Cerebellum (tissue), 4 donors: ENCODE measurements at places on chromosomes 16 and 17.

- DNase-seq: no peak
These were observed 623 bp downstream of the MBTPS1 start for GRCh38 chr16:84115919-84116719.

DNA sequence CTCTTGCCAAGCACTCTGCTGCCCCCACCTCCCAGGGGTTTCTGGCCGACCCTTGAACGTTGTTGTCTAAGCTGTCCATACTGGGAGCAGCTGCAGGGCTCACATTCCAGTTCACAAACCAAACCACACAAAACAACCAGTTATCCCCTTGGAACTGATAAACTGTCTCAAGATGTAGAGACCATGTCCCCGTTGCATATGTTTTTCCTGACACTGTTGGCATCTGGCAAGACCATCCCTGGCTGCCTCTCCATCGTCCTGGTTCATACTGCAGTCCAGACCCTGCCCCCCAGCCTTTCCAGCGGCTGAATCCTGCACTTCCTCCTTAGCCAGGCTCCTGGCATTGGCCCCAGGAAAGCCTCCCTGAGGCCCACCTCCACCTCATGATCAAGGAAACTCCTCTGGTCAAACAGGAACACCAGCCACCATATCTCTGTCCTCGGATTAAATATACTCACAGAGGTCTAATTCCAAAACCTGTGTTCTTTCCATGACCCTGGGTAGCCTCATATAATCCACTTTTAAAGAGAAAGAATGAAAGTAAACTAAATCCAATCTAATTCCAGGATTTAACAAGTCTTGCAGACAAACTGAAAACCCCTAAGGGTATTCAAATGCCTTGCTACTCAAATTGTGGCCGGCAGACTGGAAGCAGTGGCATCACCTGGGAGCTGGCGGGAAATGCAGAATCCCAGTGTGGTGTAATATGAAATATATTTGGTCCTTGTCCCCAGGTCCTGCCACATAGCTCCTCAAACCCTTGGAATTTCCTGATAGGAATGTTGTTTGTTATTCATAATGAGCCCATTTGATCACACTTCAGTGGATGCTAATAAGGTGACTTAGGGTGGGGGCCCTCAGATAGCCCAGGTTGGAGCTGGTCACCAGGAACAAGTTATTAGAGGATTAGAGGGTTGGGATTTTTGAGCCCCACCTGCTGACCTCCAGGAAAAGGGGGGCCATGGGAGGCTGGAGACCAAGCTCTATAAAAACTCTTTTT lies 14.2 kb downstream of the GAS7 start:
- DNase-seq: no peak

DNA sequence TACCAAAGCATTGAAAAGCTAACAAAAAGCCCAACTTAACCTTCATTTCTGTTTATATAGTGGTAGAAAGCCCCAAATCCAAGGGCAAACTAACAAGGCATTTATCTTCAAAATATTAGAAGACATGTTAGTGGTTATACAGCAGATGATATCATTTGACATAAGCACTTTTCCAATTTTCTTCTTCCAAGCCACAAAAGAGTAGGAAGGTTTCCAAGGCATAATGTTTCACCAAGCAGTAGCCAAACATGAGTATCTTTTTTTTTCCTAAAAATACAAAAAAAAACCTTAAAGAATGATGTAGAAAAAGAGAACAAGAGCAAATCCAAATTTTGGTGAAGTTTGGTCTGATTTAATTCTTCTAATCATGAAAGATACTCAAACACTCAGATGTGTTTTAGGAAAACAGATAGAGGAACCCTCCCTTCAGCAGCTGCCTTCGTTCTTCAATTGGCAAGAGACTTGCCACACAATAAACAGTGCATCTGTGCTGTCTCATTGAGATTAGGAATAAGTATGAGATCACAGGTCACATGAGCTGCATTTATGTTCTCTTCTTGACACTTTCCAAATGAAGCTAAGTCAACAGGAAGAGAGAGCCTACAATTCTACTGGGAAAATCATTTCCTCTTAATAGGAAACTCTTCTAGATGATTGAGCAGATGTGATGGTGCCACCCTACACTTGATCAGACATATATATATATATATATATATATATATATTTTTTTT lies 106.7 kb downstream of the TTC19 start:
- no peak for DNase-seq

GRCh38 chr16:30944352-30944751 lies 4.5 kb upstream of the ORAI3 start:
- DNase-seq: no peak

GRCh38 chr16:84919269-84919668 lies 92.1 kb downstream of the ZDHHC7 start:
- no peak for DNase-seq

GRCh38 chr17:77874303-77875050 lies 84.0 kb upstream of the TNRC6C start:
- DNase-seq: no peak

GRCh38 chr17:75549246-75550138 lies 24.0 kb downstream of the LLGL2 start:
- DNase-seq: no peak

DNA sequence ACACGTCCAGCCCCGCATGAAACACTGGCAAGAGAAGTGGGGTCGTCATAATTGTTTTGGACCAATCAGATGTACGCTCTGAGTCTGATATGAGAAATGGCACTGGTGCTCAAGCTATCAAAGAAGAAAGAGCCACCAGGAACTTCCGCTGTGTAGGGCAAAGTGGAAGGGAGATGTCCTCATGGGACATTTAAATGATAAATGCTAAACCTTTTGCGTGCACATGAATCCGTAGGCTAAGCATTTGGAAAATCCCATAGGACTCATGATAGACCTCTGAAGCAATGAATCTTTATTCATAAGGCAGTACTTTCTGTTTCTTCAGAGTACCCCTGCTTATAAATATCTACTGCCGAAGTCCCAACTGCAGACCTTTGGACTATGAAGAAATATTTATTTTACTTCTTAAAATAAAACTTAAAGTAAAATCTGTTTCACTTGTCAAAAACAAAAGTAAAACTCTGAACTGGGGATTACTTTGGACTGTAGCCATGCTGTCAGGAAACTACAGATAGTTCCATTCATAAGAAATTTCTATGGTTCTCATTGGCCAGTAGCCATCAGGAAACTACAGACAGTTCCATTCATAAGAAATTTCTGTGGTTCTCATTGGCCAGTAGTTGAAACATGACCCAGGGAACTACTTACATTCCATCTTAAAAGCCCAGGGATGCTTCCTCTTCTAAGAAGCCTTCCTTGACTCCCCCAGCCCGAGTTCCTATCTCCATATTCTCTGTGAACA lies 335.1 kb downstream of the HS3ST4 start:
- no peak for DNase-seq

GRCh38 chr17:17506893-17507464 lies 10.8 kb upstream of the RASD1 start:
- peak; percentile 69 for DNase-seq

GRCh38 chr16:15873737-15874136 lies 14.7 kb downstream of the CEP20 start:
- DNase-seq: no peak

DNA sequence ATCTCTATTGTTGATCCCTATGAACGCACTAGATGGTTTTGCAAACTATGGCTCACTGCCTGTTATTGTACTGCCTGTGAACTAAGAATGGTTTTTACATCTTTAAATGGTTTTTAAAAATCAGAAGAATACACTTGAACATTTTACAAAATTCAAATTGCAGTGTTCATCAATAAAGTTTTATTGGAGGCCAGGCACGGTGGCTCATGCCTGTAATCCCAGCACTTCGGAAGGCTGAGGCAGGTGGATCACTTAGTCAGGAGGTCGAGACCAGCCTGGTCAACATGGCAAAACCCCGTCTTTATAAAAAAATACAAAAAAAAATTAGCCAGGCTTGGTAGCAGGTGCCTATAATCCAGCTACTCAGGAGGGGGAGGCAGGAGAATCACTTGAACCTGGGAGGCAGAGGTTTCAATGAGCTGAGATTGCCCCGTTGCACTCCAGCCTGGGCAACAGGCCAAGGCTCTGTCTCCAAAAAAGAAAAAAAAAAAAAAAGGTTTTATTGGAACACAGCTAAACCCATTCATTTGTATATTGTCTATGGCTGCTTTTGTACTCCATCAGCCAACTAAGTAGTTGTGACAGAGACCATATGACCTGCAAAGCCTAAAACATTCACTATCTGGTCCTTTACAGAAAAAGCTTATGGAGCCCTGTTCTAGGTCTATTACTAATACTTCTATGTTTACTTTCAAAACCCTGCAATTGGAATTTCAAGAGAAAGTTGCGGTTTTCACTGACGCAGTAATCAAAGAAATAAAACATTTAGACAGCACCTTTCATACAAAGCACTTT lies 18.9 kb downstream of the IKZF3 start:
- DNase-seq: no peak

DNA sequence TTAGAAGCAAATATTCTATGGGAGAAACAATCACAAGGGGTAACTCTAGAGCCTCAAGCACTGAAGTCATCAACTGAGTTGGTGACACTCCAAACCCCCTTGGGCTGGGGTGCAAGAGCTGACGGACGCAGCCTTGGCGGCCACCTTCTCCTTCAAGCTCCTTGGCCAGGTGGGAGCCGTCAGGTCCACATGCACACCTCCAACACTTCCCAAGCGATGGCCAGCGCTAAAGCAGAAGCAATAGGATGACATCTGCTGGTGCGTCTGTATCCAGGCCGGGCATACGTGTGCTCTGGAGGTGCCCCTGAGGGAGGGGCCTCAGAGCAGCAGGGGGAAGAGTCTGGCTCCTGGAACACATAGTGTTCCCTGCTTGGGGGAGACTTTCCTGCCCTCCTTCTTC lies 12.2 kb upstream of the FOXJ1 start:
- DNase-seq: no peak

DNA sequence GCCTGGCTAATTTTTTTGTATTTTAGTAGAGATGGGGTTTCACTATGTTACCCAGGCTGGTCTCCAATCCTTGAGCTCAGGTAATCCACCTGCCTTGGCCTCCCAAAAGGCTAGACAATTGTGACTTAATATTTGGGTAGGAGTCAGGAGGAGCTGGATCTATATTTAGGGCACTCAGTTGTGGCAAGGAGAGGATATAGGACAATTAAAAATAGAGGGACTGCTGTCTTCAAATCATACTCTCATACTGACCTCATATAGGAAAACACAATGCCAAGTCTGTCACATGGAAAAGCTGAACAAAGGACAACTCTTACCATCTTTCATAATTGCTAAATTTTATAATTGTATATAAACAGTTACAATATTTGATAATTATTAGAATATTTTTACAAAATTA lies 17.1 kb downstream of the IRX3 start:
- DNase-seq: no peak

- no peak for DNase-seq
These were observed 49.9 kb downstream of the NLRC5 start for GRCh38 chr16:57039148-57039812.

- no peak for DNase-seq
These were observed 8.3 kb upstream of the RAB5C start for GRCh38 chr17:42163113-42163512.

DNA sequence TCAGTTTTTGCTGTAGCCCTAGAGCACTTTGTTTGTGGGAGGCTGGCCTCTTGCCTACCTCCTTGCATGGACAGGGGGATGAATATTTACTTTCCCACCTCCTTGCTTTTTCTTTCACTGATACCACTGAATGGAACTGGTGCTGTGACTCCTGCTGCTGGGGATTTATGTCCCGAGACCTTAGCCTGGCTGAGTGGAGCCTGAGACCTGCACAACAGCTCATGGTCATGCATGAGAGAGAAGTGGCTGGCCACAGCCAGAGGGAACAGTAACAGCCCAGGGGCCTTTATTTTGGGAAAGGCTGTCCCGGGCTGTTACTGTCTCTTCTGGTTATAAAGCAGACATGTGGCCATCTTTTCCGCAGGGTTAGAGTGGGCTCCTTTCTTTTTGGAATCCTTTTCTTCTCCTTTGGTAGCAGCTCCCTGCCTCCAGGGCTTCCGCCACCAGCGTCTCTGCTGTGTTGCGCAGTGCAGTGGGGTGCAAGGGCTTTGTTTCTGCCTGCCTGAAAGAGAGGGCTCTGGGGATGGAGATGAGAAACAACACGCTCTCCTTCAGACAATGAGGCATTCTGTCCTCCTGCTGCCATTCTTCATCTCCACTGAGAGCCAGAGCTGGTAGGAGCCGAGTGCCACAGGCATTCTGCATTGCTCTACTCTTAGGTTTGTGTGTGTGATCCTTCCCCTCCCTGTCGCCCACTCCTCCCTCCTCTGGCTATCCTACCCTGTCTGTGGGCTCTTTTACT lies 14.5 kb downstream of the SNX11 start:
- no peak for DNase-seq

DNA sequence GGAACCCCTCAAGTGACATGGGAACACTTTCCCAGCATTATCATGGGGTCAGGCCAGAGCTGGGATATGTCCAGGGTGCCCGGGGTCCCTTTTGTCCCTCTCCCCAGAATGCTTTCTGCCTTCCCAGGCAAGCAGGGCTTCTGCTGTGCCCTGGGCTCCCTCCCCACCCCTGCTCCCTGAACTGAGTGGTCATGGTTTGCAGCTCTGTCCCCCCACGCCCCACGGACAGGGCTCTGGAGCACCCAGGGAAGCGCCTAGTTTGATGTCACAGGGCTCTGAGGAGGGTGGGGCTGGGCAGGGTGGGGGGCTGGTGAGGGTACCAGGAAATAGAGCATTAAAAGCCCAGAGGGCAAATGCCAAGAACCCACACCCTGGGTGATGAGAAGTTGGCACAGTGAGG lies 92.3 kb downstream of the CCDC182 start:
- no peak for DNase-seq

GRCh38 chr17:50452630-50453300 lies 15.9 kb downstream of the CHAD start:
- no peak for DNase-seq

GRCh38 chr16:89922477-89922883 lies 662 bp upstream of the TUBB3 start:
- DNase-seq: peak; percentile 59

- DNase-seq: peak; percentile 97
These were observed at the start of the genes CHMP1A and SPATA33 for GRCh38 chr16:89657442-89658220. Gene CHMP1A (minus strand): TSS chr16:89657708. CDS start chr16:89657588, 120 bp downstream. Gene SPATA33 (plus strand): TSS chr16:89657836. CDS start chr16:89657912, 76 bp downstream.

DNA sequence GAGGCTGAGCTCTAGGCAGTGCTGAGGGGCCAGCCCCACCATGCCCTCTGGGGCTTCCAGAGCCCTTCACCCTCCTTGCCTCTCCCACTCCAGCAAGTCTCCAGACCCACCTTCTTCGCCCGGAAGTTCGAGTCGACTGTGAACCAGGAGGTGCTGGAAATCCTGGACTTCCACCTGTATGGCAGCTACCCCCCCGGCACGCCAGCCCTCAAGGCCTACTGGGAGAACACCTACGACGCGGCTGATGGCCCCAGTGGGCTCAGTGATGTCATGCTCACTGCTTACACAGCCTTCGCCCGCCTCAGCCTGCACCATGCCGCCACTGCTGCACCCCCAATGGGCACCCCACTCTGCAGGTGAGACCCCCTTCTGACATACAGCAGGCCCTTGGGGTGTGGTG lies 10.5 kb downstream of the XYLT2 start:
- DNase-seq: no peak

- no peak for DNase-seq
These were observed 133.2 kb upstream of the HS3ST3A1 start for GRCh38 chr17:13734880-13735279.

DNA sequence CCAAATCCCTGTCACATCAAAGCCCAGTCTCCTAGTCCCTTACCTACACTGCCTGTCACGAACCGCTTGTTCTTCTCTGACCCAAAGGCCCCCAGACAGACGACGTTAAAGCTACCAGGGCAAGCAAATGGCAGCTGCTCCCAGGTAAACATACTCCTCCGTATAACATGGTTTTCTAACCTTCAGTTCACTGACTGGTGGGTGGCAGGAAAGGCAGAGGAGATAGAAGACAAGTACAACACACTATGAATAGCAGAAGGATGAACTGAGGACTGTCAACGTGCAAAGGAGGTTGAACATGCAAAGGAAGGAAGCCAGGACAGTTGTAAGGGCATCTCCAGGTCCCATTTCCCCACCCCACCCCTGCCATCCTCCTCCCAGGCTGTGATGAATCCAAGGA lies 449.8 kb downstream of the SHISA9 start:
- no peak for DNase-seq
